ENCODE measurements at places on chromosomes 1 and 21.

DNA sequence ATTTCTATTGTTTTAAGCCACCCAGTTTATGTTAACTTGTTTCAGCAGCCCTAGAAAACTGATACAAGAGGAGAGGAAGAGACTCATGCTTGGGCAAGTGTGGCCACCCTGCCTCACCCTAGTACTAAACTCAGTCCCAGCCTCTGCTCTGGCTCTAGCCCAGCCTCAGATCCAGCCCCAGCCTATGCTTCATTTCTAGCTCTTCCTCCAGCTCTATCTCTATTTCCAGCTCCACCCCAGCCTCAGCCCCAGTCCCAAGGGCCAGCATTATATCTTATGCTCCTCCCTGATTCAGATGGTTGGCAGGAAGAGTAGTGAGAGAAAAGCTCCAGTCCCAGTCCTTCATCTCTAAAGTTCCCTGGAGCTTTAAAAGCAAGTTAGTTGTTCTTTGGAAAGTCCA lies 535.5 kb downstream of the PTPRC start:
- no peak for DNase-seq

GRCh38 chr1:89670163-89670562 lies 37.2 kb downstream of the LRRC8C start:
- DNase-seq = no peak

- no peak for DNase-seq
Observed at GRCh38 chr1:212641956-212642355, 33.4 kb downstream of the ATF3 start.

DNA sequence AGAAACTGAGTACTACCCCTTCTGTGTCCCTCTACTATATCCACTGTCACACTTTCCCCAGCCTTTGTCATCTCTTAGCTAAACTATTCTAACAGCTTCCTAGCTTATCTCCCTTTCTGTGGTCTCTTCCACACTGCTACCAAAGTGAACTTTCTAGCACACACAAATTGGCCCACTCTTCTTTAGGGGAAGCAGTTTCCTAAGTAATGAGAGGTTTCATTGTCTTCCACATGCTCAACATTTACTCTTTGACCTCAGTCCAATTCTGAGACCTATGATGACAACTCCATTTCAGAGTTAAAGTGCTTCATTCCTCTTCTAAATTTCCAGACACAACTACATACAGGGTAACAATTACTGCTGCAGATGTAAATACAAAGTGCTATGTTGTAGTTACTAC lies 32.9 kb downstream of the SCYL3 start:
- DNase-seq = no peak

GRCh38 chr21:15564907-15565306 lies 164.9 kb upstream of the USP25 start:
- no peak for DNase-seq

- no peak for DNase-seq
Observed at GRCh38 chr21:46092811-46093667, 4.9 kb upstream of the COL6A2 start.

GRCh38 chr1:12039164-12039525 lies 19.8 kb downstream of the MIIP start:
- no peak for DNase-seq

- no peak for DNase-seq
Observed at GRCh38 chr1:173002891-173003838, 47.6 kb downstream of the TNFSF18 start.

GRCh38 chr1:97424209-97424608 lies 496.6 kb downstream of the DPYD start:
- no peak for DNase-seq

DNA sequence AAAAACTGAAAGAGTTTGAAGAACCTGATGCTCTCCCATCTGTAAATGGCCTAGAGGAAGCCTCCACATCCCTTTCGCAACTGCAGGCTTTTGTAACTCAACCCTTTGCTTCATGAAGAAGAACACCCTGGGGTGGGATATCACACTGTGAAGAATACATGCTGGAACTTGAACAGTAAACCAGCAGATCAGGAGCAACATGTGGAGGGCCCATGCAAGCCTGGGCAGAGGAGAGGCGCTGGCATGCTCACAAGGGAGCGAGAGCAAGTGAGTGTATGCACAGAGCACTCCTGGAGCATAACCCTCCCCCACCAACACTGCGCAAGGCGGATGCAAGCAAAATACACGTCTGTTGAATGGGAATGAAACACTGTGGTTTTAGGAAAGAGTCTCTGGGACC lies 24.6 kb upstream of the SPAG17 start:
- DNase-seq = no peak

DNA sequence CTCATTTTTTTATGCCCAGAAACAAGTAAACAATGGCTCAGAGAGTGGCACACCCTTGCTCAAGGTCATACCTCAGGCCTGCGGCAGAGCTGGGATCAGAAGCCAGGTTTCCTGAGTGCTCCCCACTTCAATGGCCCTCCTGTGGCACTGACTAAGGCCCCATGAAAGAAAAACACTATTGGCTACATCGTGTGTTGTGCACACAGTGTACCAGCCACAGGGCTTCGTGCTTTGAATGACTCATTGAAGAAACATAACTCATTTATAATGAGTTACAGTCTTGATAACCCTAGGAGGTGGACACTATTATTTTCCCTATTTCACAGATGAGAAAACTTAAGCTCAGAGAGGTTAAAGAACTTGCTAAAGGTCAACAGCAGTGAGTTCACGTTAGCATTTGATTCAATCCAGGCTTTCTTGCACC lies 91.2 kb downstream of the TRABD2B start:
- DNase-seq = no peak

DNA sequence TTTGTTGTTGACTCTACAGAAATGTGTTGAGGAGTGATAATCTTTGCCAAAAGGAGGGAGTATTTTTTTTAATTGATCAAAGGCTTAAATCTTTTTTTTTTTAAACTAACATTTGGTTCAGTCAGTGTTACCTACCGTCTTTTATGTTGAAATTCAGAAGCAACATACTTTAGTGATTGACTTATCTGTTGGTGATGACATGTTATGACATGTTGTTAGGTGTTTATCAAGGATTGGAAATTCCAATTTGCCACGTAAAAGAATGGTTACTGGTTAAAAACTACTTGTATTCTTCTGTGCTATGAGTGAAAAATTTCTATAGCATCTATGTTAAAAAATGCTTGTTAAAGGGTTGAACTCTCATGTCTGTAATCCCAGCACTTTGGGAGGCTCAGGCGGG lies 61.2 kb downstream of the DNM3 start:
- no peak for DNase-seq

GRCh38 chr1:109807402-109807801 lies 43.7 kb upstream of the EPS8L3 start:
- no peak for DNase-seq

DNA sequence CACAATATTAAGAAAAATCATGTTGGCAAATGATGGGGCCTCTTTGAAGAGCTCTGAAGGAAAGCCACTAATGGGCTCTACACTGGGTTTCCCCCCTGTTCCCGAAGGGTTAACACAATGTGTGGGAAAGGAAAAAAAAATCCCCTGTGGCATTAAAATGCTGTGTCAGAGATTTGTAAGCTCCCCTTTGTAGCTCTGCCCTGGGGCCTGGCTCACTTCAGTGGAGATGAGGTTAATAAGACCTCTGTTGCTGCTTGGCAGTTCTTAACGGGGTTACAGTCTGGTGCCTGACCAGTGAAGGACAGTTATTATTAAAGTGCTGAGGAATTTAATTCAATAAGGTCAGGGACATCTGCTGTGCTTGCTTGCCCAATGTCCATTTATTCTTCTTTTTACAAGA lies 129.7 kb upstream of the UBE2U start:
- no peak for DNase-seq

GRCh38 chr1:85396194-85396593 lies 68.8 kb downstream of the DDAH1 start:
- DNase-seq = no peak

- DNase-seq = no peak
Observed at GRCh38 chr1:33916786-33917185, 52.9 kb downstream of the HMGB4 start.

GRCh38 chr1:7983086-7983778 lies 21.7 kb downstream of the PARK7 start:
- no peak for DNase-seq

GRCh38 chr1:45246760-45247159 lies 40.4 kb upstream of the ZSWIM5 start:
- no peak for DNase-seq

DNA sequence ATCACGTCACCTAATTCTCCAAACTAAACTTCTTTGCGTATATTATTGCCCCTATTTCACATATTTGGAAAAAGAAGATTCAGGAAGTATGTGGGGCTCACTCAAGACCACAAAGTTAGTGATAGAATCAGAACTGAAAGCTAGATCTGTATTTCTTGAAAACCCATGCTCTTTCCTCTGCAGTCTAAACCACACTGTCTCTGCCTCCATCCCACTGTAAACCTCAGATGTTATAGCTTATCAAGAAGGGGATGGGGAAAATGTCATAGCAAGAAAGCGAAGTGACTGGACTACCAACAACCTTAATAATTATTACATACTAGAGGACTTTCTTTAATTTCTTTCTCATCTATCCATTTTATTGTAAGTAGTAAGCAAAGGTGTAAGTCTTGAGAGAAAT lies 257.7 kb upstream of the SGIP1 start:
- no peak for DNase-seq

GRCh38 chr1:237583756-237584155 lies 307.0 kb downstream of the ZP4 start:
- no peak for DNase-seq

DNA sequence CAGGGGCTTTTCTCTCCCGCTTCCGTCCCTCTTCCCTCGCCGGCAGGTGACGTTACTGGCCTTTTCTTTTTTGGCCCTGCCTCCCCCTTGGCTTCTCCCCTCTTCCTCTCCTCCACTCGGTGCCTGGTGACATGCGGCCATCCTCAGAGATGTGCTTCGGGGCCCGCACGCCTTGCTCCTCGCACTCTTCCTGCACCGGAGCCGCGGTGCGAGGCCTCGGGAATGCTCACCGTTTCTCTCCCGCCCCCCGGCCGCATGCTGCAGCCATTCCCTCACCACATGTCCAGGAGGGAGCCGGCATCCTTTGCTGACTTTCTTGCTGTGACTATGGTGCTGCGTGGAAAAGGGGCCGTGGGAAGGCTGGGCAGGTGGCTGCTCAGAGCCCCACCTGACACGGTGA lies 39.3 kb downstream of the PDE9A start:
- DNase-seq = no peak

GRCh38 chr1:43348809-43349593 lies 9.8 kb upstream of the CDC20 start:
- peak; percentile 40 for DNase-seq

GRCh38 chr1:226754793-226755533 lies 15.9 kb upstream of the ITPKB start:
- DNase-seq = no peak

- DNase-seq = no peak
Observed at GRCh38 chr1:20233394-20233793, 47.1 kb upstream of the PLA2G2C start.

DNA sequence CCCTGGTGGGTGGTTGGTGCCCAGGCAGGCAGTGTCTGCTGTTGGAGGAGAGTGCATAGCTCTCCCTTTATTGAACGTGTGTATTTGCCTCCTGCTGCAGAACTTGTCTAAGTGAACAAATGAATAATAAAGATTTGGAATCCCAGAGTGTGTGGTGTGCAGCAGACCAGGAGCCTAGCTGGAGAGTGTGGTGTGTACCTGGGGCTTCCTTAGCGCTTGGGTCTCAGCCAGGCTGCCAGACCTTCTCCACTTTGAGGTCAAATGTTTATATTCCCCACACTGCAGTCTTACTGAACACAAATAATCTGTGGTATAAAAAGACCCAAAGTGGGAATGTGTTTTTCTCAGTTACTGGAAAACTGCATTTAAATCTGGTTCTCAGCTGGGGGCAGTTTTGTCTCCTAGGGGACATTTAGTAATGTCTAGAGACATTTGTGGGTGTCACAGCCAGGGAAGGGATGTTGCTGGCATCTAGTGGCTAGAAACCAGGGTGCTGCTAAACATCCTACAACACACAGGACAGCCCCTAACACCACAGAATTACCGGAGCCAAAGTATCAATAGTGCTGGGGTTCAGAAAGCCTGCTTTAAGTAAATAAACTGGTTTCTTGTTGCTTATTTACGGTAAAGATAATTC lies 23.6 kb downstream of the SLC37A1 start:
- DNase-seq = no peak

DNA sequence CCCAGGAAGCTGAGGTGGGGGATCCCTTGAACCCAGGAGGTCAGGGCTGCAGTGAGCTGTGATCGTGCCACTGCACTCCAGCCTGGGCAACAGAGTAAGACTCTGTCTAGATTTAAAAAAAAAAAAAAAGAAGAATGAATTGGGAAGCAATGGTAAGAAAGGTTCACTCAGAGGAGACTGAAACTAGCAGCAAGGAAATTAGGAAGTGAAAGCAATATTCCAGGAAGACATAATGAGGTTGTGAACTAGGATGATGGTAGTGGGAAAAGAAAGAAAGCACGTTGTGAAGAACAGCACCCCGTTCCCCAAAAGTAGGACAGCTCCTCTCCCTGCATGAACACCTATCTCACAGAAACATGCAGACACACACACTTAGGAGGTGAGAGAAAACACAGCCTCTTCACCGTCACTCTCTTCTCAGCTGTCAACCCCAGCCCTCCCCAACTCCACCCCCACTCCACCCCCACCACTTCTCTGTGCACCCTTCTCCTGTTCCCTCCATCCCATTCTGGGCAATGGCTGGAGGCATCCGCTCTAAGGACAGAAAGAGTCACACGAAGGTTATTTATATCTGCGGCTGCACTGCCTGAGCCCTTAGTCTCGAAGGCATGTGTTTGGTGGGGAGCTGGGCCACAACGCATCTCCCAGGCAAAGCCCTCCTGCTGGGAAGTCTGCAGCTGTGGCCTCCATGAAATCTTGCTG lies 101.8 kb upstream of the LPGAT1 start:
- no peak for DNase-seq

DNA sequence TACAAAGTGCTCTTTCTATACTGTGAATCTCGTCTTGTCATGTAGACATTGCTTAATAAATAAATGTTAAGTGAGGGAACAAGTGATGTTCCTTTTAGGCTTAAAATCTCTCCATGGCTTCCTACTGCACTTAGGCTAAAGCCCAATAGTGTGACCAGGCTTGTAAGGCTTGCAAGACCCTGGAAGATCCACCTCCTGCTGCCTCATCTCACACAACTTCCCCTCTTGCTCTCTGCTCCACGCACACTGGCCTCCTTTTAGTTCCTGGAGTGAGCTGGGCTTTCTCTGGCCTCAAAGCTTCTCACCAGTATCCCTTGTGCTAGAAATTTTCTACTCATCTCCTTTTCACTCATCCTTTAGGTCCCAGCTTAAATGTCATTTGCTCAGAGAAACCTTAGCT lies 41.5 kb upstream of the DIPK1A start:
- no peak for DNase-seq

DNA sequence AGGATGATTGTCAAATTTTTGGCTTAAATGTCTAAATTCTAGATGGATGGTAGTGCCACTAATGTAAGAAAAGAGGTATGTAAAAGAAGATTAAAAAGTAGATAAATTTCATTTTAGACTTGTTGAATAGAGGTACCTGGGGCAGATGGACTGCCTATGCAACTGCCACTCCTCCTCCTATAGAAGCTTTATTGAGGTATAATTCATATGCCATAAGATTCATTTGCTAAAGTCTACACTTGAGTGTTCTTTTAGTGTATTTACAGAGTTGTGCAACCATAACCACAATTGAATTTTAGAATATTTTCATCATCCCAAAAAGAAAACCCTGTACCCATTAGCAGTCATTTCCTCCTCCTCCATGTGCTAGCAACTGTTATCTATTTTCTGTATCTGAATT lies 70.6 kb downstream of the FNBP1L start:
- DNase-seq = no peak
